Fibroblast of skin of scalp (primary cell): ENCODE measurements at places on chromosomes 2 and 18.

DNA sequence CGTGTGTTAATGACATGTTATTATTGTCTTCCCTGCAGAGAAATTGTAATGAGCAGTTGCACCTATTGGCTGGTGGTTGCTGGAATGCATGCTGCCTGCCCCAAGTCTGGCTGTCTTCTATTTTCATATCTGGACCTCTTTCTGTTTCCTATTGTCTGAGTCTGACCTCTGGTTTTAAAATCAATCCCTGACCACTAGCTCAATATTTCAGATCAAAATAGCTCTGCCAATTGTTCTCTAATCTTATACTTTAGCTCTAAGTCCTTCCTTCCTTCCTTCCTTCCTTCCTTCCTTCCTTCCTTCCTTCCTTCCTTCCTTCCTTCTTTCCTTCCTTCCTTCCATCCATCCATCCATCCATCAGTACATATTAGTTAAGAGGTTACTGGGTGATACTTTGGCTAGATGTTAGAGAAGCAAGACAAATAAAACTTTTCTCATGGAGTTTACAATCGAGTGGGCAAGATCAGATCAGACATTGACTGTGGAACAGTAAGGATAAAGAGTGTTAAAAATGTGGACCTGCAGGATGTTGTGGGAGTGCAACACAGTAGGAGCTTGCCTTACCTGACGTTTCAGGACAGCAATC, 417.1 kb downstream of the SOCS6 start:
- DNase-seq = no peak

- DNase-seq = no peak
Observed at GRCh38 chr2:65786765-65787164, 354.4 kb upstream of the SPRED2 start.

DNA sequence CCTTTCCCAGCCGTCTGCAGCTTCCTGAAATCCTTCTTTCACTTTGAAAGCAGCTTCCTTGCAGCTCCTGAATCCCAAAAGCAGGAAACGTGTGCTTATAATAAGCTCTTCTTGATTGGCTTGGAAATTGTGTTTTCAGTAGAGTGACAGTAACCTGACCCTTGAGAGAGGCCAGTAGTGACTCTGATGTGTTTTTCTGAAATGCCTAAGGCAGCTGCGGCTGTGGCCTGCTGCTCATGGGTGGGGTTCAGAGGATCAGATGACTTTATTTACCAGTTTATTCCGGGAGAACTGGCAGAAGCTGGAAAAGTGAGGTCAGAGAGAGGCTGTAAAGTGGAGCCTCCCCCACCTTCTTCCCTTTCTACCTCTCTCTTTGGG, 31.9 kb upstream of the RPIA start:
- no peak for DNase-seq

GRCh38 chr2:219325136-219325535, 7.4 kb downstream of the RESP18 start:
- no peak for DNase-seq

- DNase-seq = peak; percentile 47
Observed at GRCh38 chr18:49845629-49846360, 32.5 kb upstream of the ACAA2 start.

DNA sequence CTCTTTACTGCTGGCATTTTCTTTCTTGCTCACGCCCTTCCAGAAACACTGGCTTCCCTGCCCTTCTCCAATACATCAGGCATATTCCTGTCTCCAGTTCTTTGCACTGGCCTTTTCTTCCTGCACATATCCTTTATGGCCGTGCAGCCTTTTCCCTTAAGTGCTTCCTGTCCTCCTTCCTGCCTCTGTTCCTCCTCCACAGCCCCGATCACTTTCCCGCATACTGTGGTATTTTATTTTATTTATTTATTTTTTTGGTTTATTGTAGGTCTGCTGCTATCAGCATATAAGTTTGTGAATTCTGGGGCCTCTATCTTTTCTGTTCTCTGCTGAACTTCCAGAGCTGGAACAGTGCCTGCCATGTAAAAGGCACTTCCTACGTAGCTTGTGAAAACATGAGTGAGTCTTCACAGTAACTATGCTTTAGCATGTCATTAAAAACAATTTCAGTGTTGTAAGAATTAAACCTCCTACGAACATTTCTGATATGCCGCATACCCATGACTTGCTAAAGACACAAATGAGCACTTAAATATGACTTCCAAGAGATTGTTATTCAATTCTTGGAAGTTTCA, 289.1 kb downstream of the TRIB2 start:
- DNase-seq = peak; percentile 15

DNA sequence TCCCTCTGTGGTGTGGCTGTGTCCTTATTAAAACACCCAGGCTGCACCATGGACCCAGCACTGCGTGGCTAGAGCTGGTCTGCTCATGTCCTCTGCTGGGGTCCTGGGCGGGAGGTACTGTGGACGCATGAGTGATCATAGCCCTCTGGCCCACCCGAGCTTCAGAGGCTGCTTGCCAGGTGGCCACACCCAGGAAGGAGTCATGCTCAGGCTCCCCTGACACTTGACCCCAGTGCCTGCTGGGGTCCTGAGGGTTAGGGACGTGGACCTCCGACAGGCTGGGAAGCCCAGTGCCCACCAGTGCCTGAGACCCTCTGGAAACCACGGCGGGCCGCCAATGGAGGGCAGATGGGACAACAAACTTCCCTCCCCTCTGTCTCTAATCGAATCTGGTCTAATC, 66.3 kb upstream of the HS6ST1 start:
- no peak for DNase-seq

GRCh38 chr2:207219676-207220501, 54.1 kb upstream of the KLF7 start:
- peak; percentile 86 for DNase-seq

DNA sequence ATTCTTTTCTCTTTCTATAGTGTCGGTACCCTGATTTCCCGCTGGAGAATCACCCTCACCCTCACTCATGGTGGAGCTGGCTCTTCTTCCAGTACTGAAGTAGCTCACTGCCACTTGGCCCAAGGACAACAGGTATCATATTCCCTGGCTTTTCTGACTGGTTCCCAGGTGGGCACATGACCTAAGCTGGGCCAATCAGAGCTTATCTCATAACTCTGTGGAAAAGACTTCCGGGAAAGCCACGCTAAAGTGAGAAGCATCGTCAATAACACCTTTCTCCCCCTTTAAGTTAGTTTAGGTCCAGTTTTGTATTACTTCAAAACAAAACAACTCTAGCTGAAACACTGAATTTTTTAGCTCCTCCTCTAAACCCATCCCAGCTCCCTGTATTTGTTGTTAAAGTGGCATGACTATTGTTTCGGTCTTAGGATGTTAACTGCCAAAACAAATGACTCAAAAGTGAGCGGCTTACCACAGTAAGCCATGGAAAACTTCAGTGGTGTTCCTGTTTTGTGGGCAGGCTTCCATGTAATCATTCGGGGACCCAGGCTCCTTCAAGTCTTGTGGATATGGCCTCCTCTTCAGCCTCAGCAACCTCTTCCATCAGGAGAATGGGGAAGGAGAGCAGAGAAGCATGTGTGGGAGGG, 137.4 kb upstream of the DLX2 start:
- DNase-seq = no peak

DNA sequence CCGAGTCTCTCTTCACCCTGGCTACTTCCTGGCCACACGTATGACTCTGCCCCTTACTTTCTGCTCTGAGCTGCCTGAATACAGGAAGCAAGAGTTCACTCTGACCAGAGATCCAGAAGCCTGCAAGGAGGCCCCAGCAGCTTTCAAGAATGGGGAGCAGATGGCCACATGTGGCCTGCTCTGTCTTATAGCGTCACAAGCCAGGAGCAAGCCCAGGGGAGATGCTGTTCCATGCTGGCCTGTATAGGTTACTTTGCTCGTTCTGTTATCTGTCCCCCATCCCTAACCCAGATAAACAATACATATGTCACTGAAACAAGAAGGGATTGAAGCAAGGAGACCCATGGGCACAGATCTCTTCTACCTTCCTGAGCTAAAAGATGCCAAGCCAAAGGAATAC, 4.3 kb downstream of the PNKD start:
- DNase-seq = no peak

- peak; percentile 54 for DNase-seq
Observed at GRCh38 chr2:188497726-188498125, 206.1 kb downstream of the GULP1 start.

DNA sequence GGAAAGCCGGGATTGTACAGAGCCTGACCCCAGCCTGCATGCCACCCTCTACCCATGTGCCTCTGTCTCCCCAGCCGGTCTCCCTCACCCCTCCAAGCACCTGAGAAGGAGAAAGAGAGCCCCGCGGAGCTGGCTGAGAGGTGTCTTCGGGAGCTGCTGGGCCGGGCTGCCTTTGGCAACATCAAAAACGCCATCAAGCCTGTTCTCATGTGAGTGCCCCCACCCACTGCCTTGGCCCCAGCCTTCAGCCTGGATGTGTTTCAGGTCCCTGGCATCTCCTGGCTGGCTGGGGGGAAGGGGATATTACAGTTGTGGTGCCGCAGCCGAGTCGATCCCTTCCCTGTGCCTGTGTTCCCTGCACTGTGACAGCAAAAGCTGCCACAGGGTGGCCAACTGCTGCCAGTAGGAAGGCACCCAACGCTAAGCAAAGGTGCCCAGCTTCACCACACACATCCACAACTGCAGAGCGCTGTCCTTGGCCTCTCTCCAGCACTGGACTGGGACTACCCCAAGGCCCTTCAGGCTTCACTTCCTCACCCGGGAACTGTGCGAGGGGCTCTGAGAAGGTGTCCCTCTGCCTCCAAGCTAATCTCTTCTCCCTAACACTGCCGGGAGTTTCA, 38.4 kb downstream of the POMC start:
- DNase-seq = no peak

- no peak for DNase-seq
Observed at GRCh38 chr2:136705336-136705735, 60.0 kb upstream of the THSD7B start.

DNA sequence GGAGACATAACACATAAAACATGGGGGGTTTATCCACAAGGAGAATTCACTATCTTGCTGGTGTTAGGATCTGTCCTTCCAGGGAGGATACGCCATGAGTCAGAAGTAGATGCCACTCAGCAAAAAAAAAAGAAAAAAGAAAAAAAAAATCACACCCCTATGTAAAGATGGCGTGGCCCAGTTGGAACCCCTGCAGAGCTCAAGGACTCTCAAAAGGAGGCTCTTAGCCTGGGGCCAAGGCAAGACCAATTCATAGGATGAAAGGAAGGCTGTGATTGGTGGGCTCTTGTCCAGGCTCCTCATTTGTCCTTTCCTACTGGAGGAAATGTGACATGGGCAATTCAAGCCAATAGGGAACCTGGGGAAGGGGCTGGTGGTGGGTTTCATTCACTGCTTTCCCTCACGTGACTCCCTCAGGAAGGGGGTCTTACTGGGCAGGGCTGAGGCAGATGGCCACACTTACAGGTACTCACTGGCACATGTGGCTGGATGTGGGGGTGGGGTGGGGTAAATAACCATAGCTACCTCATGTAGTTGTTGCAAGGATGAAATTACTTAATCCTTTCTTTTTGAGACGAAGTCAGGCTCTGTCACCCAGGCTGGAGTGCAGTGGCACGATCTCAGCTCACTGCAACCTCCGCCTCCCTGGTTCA, 38.7 kb upstream of the HAAO start:
- no peak for DNase-seq

DNA sequence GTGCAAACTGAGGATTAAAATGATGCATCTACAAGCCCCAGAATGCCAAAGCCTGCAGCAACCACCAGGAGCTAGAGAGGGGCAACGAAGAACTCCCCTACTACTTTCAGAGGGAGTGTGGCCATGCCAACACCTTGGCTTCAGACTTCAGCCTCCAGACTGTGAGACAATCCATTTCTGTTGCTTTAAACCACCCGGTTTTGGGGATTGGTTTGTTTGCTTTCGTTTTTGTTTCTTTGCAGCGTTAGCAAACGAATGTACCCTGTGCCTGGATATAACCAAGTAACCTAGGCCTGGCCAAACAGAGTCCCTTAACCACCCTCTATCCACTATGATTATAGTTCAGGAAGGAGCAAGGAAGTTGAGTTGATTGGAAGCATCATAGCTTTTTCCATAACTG, 171.2 kb upstream of the NCK2 start:
- no peak for DNase-seq

GRCh38 chr2:72898585-72898906, 11.3 kb downstream of the SPR start:
- DNase-seq = no peak

DNA sequence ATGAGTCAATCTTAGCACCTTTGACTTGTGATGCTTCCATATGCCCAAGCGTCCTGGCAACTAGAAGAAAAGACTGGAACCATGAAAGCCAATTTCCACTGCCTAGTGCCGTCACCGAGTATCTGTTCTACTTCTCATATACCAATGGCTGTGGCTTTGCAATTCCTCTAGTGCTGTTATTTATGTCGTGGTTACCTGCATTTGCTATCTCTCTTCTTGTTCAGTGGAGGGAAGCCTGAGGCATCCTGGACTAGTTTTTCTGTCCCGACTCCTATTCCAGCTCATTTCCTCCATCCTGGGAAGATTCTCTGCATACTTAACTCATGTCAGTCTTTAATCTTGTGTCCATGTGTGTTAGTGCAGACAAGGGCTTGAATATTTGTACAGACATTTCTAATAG, 117.9 kb downstream of the FEZ2 start:
- DNase-seq = no peak

GRCh38 chr2:171469176-171469575, 35.1 kb downstream of the DCAF17 start:
- peak; percentile 75 for DNase-seq

- peak; percentile 68 for DNase-seq
Observed at GRCh38 chr2:134375935-134376334, 122.1 kb downstream of the MGAT5 start.

DNA sequence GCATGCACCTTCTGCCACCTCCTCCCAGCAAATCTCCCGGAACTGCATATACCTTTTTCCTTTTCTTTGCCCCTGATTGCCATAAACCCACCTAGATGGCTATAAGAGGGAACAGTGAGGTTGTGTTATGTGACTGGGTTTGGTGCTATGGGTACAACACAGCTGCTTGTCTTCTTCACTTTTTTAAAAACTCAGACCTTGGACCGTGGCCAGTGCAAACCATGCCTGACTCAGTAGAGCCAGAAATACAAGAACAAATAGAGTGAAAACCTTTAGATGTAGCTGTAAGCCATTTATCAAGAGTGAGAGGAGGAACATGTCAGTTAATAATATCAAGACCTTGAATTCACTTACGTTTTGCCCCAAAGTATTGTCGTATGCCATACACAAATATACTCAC, 267.4 kb upstream of the CHAC2 start:
- DNase-seq = no peak

DNA sequence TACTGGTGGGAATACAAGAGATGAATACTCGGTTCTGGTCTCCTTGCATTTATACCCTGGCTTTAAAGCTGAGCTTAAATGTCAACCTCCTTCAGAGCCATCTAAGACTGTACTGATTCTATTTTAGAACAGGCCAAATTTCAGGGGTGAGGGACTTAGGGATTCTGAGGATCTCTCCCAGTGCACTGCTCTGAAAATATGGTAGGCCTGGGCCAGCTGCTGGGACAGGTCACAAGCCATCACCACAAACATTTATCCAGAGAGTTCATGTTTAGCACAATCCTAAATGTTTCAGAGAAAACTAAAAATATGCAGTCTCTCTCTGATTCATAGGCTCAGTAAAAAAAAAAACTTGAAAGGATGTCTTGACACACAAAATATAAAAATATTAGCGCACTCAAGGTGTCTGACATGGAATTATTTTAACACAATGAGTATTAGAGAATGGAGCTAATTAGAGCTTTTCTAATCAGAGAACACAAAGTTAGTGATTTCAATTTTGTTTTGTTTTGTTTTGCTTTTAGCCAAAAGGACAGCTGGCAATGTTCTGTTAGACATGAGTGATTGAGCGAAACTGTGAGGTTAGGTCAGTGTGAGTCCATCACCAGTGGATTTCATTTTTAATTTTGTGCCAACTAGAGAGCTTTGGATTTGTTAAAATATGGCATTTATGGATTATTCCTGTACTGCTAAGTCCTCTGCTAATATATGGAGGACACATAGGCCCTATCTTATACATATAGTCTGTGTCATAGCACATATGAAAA, 38.8 kb downstream of the MFSD6 start:
- no peak for DNase-seq
